ENCODE measurements at places on chromosomes 2 and 18. TPM values are rescaled to one million over a fixed set of nuclear protein-coding genes. Genes with fewer than 3 reads are reported as not detected.

- no peak for DNase-seq
Measured at GRCh38 chr2:13536941-13537340, 820.2 kb downstream of the TRIB2 start.

DNA sequence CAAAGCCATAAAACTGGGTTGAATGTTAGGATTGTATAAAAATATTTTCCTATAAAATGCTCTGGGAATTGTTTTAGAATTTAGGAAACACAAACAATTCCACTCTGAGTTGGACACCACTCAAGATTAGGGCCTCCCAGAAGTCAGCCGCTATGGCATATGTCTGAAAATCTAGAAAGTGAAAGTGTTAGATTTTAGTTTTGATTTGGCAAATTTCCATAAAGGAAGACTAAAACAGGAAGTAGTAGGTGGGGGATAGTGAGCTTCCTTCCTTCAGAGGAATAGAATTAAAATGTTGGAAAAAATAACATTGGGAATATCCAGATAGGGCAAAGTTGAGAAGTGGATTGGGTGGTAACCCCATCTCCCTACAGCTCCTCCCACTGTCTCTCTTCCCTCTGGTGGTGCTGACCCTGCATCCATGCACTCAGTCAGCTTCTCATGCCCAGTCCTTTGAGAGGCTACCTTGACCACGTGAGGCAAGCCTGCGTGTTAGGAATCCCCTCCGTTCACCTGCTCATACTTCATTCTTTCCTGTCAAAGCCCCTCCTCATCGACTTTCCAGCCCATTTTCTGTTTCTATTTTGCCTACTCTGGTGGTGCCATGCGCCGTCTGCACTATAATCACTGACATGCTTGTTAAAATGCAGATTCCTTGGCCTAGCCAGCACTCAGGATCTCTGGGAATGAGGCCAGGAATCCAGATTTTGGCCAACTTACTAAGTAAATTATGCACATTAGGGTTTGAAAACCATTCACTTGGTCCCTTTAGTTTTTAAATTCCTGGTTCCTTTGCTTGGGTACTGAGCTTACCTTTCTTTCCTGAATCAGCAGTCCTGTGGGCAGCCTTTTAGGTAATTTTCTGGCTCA, 83.5 kb downstream of the POLE4 start:
- DNase-seq = no peak

- DNase-seq = no peak
Measured at GRCh38 chr2:205688417-205689200, 6.3 kb downstream of the NRP2 start.

Gene TCF23
- total RNA-seq = not detected

DNA sequence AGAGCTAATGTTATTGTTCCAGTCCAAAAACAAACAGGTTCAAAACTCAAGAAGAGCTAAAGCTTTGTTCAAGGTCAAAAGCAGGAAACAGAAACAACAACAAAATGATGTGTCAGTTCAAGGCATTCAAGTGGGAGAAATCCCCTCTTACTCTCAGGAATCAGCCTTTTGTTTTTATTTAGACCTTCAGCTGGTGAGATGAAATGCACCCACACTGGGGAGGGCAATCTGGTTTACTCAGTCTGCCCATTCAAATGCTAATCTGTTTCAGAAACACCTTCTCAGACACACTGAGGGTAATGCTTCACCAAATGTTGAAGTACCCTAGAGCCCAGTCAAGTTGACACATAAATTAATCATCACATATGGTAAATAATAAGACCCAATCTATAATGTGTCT, 150.6 kb downstream of the TMX3 start:
- DNase-seq = no peak

DNA sequence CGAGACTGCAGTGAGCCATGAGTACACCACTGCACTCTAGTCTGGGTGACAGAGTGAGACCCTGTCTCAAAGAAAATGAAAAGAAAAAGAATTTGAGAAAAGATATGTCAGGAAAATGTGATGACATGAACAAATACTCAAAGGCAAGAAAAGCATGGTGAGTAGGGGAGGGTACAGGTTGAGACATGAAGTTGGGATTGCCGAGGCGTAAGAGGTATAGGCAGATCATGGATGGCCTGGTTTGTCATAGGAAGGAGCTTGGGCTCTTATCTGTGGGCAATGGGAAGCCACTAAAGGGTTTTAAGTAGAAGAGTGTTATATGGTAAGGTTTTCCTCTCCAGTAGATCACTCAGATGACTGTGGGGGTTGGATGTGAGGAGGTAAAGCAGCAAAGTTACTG, 32.3 kb downstream of the SPAST start:
- no peak for DNase-seq

DNA sequence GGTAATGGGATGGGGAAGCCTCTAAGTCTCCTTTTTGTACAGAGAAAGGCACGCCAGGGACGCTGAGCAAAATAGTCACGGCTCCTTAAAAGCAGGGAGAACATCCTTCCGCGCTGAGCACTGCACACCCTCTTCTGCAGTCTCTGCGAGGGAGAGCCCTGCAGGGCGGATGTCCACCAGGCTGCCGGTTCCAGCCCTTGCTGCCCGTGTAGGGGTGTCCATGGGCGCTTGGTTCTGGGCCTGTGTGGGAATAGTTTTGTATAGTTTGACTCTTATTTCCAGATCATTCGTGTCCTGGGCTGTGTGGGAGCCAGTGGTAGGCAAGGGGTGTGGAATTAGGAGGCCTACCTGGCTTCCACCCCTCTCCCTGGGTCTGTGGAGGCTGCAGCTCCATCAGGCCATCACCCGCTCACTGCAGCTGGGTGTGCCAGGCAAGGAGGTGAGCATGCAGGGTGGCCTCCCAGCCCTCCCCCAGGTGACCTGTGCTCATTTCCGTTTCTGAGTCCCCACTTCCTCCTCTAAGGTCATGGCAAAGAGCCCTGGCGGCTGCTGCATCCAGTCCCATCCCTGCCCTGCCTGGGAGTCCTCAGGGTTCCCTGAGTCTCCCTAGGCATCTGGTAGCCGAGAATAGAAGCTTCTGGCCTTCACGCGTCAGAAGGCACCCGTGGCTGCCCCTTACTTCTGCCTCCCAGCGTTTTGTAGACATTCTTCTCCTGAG, 202.6 kb downstream of the LDLRAD4 start:
- no peak for DNase-seq

Gene FAM124B
- not detected for total RNA-seq

GRCh38 chr2:191635333-191636234, 42.4 kb upstream of the NABP1 start:
- no peak for DNase-seq

Gene CNDP1
- total RNA-seq = 0.40 TPM

DNA sequence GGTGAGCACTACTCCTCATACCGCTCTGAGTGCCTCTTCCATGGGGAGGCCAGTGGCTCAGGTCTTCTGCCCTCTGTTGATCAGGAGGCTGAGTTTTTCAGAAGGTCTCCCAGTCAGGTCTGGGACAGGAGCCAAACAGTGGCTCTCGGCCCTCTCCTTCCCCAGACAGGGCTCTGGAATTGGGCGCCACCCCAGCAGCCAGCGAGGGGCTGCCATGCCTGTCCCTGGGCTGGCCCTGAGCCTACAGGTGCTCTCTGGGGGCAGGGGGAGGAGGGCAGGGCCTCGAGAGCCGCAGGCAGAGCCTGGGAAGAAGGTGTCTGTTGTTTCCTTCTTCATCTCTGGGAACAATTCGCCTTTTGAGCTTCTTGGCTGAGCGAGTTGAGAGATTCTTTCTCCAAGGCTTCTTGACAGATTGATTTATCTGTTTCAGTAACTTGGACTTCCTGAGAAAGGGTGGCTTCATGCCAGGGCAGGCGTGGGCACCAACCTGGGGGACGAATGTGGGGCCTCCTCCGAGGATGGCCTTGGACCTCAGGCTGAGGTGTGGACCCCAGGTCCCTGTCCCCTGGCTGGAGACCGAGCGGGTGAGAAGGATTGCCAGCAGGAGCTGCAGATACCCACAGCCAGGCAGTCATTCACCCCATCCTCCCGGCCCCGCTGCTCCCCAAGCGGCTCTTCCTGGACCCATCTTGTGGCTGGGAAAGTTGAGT, 64.7 kb upstream of the GLI2 start:
- no peak for DNase-seq

GRCh38 chr2:215505044-215505786, 69.3 kb upstream of the FN1 start:
- DNase-seq = no peak

Gene TSGA10
- total RNA-seq = 3.4 TPM

Measured in activated T-cell treated with anti-CD3 and anti-CD28 coated beads, Interleukin-2, amount 50 U/mL, for 4 hours (primary cell).